ENCODE measurements at places on chromosomes 3 and 15. TPM values are rescaled to one million over a fixed set of nuclear protein-coding genes. Genes with fewer than 3 reads are reported as not detected.

SCAANT1 gene
- not detected for total RNA-seq

MST1R gene
- 18.9 TPM for total RNA-seq

CGGBP1 gene
- 46.3 TPM for total RNA-seq

PPP1R14D gene
- 0.68 TPM for total RNA-seq

ROPN1B gene
- not detected for total RNA-seq

HESX1 gene
- total RNA-seq: not detected

ADPGK gene
- 55.5 TPM for total RNA-seq

AP3B2 gene
- total RNA-seq: 1.7 TPM

ARGFX gene
- not detected for total RNA-seq

VGLL3 gene
- 0.30 TPM for total RNA-seq

DNA sequence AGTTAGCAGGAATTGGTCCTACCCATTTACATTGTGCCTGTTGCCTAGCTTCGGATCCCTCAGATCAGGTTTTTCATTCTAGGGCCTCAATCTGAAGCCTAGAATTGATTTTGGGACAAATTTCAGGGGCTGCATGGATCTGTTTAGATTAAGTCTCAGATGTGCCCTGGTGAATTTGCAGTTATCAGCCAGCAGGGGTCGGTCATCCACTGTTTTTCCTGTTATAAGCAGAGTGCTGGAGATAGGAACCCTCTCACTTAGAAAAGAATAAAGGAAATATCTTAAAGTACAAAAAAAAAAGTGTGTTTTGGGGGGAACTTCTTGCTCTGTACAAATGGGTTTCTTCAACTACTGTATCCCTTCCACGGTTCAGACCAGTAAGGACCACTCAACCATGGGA, 212.5 kb downstream of the BCHE start:
- H3K27ac ChIP-seq: no peak overlapping the region
- H3K4me3 ChIP-seq: no peak overlapping the region
- no peaks in the 10 kb centered on the region for H3K27me3 ChIP-seq
- H3K4me1 ChIP-seq: no peaks in the 10 kb centered on the region
- H3K36me3 ChIP-seq: no peaks in the 10 kb centered on the region

DNA sequence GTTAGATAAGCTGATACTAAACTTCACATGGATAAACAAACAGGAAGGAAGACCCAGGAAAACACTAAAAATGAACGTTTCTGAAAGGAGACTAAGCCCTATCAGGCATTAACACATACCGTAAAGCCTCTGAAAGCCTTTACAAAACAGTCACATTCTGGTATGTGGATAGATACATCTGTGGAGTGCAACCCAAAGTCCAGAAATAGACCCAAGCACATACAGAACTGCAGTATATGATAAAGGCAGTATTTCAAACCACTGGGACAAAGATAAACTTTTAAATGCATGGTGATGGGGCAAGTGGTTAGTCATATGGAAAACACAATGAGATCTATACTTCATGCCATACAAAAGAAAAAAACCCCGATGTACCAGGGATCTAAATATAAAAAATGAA, 26.0 kb downstream of the DCBLD2 start:
- peaks cover 8% of the 10 kb centered on the region for H3K36me3 ChIP-seq
- no peak for DNase-seq
- no peaks in the 10 kb centered on the region for H3K4me1 ChIP-seq
- H3K27ac ChIP-seq: no peak overlapping the region

GRCh38 chr15:90190606-90191343, 10.4 kb upstream of the SEMA4B start:
- DNase-seq: no peak
- peak overlapping the region; percentile 13 for H3K4me3 ChIP-seq
- peak overlapping the region; percentile 98 for H3K27ac ChIP-seq
- H3K36me3 ChIP-seq: peaks cover 14% of the 10 kb centered on the region

GRCh38 chr3:52246728-52247408, 1.3 kb downstream of the PPM1M start:
- peaks cover 11% of the 10 kb centered on the region for H3K36me3 ChIP-seq
- DNase-seq: no peak
- H3K4me1 ChIP-seq: peaks cover 50% of the 10 kb centered on the region
- no peaks in the 10 kb centered on the region for H3K27me3 ChIP-seq

DNA sequence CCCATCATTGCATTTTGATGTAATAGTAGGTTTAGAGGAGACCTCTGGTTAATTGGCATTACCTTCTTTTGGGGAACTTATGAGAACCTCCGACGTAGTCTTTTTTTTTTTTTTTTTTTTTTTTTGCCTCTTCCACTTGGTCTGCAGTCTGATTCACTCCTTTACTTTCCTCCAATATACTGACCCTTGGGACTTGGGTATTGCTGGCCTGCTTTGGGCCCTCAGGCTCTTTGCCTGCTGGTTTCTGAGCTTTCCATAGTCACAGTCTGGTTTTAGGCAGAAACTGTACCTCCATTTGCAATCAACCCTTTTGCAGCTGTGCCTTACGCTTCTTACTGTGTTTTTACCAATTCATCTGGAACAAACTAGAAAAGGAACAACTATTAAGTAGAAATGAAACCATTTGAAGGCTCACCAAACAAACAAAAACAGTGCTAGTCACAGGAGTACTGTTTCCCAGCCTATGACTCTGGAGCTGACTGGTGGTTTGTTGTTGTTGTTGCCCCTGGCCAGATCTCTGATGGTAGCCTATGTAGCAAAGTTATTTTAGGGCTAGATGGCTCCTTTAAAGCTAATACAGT, 272.8 kb downstream of the BBX start:
- no peak for DNase-seq
- H3K4me1 ChIP-seq: no peaks in the 10 kb centered on the region
- no peaks in the 10 kb centered on the region for H3K27me3 ChIP-seq
- H3K4me3 ChIP-seq: no peak overlapping the region

DNA sequence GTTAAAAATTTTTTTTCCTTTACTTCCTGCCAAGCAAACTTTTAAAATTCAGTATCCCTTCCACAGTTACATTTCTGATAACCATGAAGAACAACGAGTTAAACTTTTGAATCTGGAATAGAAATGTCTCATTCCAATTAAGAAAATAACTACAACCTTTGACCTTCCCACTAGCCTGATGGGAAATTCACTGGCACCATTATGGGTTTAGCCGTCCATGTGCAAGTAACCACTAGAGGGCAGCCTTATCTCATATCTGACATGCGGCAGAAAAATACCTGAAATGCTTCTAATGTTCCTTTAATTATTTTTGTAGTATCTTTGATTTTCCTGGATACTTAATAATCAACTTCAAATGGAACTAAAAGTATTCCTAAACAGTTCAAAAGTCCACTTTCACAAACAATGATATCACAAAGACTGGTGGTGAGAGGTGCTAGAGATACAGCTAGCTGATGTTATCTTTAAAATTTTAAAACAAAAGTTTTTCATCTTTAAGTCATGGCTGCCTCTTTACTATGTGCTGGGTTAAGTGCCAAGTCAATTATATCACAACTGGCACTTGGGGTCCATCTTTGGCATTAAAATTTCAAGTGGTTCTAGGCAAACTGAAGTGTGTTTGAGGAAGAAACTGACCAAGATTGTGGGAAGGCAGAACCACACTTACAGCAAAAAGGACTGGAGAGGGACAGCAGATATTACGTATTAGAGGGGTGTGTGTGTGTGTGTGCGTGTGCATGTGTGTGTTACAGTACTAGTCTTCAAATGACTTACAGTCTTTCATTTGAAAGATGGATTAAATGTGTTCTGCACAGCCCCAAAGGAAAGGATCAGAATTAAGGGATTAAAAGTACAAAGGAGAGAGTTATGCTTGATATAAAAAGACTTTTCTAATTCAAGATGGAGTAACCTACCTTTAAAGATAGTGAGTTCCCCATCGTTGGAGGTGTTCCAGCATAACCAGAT, 107.1 kb upstream of the ICE2 start:
- DNase-seq: no peak
- peaks cover 92% of the 10 kb centered on the region for H3K4me1 ChIP-seq
- H3K36me3 ChIP-seq: no peaks in the 10 kb centered on the region
- no peak overlapping the region for H3K4me3 ChIP-seq

GRCh38 chr3:45553469-45553974, 41.0 kb upstream of the LIMD1 start:
- no peaks in the 10 kb centered on the region for H3K27me3 ChIP-seq
- H3K27ac ChIP-seq: no peak overlapping the region
- H3K4me1 ChIP-seq: peaks cover 33% of the 10 kb centered on the region
- H3K4me3 ChIP-seq: no peak overlapping the region

GRCh38 chr3:167989066-167989465, 106.7 kb downstream of the GOLIM4 start:
- DNase-seq: no peak
- no peaks in the 10 kb centered on the region for H3K27me3 ChIP-seq
- H3K36me3 ChIP-seq: no peaks in the 10 kb centered on the region
- H3K4me1 ChIP-seq: no peaks in the 10 kb centered on the region

GRCh38 chr15:78004919-78005634, 72.4 kb downstream of the TBC1D2B start:
- no peak overlapping the region for H3K27ac ChIP-seq
- H3K4me3 ChIP-seq: no peak overlapping the region
- H3K4me1 ChIP-seq: peaks cover 29% of the 10 kb centered on the region
- no peak for DNase-seq

DNA sequence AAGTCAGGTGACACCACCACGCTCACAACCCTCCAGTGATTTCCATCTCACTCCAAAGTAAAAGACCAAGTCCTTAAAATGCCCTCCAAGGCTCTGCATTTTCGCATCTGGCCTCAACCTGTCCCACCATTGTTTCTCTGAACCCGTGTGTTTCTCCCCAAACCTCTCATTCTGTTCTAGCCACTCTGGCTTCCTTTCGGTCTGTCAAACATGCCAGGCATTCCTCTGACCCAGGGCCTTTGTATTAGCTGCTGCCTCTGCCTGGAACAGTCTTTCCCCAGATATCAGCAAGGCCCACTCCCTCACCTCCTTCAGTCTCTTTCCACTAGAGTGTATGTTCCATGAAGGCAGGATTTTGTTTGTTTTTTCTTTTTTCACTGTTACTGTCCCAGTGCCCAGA, 16.0 kb downstream of the MAP2K5 start:
- DNase-seq: no peak
- H3K27ac ChIP-seq: no peak overlapping the region
- no peaks in the 10 kb centered on the region for H3K4me1 ChIP-seq
- no peaks in the 10 kb centered on the region for H3K27me3 ChIP-seq

DNA sequence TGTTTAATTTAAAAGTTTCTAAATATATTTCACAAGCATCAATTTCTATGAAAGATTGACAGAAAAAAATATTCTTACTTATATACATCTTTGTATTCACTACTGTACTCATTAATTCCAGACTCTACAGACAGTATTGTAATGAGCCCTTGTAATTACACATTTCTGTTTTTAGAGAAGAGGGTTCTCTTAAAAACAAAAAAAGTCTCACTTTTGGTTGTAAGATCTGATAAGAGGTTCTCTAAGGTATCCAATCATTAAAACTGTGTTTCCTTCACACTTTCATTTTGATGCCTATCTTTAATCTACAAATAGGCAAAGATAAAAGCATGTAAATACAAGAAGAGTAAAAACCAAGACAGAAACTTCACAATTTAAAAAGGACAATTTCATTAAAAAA, 75.6 kb downstream of the FBXL22 start:
- H3K4me1 ChIP-seq: no peaks in the 10 kb centered on the region
- H3K36me3 ChIP-seq: peaks cover 8% of the 10 kb centered on the region
- H3K27me3 ChIP-seq: no peaks in the 10 kb centered on the region
- DNase-seq: no peak
- H3K27ac ChIP-seq: no peak overlapping the region
- no peak overlapping the region for H3K4me3 ChIP-seq

DNA sequence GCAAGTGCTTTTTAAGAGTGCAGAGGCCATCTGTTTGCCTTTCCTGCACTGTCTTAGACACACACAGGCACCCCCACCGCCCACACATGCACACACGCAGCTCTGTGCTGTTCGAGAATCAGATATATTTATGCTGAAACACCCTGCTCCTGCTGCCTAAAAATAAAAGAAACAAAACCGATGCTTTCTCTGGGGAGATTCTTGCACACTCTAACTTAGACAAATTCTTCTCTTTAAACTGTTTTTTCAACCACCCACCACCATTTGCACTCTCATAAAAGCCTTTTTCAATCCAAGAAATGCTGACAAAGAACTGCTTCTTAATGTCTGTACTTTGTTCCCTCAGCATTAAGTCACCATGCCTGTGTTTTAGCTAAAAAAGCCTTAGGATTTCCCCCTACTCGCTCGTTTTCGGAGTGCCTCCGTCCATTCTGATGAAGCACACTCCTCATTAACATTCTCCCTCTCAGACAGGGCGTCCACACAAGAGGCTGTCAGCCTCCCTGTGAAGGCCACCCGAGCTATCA, 26.2 kb downstream of the SLC12A8 start:
- no peaks in the 10 kb centered on the region for H3K27me3 ChIP-seq
- H3K36me3 ChIP-seq: no peaks in the 10 kb centered on the region
- no peak overlapping the region for H3K4me3 ChIP-seq
- H3K4me1 ChIP-seq: peaks cover 24% of the 10 kb centered on the region

DNA sequence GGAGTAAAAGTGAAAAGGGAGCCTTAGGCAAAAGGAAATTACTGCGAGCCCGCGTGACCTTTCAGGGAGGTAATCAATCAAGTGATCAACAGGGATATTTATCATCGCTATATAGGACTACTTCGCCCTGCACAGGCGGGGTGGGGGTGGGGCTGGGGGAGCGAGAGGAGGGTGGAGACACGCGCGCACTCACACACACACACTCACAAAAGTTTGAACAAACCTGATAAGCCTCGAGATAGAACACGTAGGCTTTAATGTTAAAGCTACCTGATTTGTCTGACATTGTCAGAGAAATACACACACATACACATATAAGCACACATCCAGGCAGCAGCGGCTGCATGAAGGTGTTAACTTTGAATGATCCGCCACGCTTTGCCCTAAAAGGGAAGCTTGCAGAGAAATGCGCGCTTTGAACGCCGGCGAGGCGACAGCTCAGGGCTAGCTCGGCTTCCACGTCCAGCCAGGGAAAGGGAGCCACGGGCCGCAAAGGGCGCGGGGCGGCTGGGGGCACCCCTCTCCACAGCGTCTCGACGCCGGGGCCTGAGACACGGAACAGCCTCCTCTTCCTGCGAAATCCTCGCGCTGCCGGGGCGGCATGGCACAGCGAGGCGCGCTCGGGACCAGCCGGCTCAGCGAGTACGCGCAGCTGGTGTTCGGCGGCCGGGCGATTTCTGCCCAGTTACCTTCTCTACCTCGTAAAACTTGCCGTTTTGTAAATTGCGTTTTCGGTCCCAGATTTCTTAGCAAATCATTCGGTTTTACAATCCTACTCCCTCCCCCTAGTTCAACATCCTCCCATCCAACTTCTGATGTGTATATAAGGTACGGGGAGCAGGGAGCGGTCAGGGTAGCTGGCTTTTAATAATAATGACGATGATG, 4.8 kb upstream of the MECOM start:
- peak overlapping the region; percentile 69 for H3K27ac ChIP-seq
- peaks cover 43% of the 10 kb centered on the region for H3K4me1 ChIP-seq
- peaks cover 91% of the 10 kb centered on the region for H3K27me3 ChIP-seq
- no peaks in the 10 kb centered on the region for H3K36me3 ChIP-seq
- DNase-seq: no peak

DNA sequence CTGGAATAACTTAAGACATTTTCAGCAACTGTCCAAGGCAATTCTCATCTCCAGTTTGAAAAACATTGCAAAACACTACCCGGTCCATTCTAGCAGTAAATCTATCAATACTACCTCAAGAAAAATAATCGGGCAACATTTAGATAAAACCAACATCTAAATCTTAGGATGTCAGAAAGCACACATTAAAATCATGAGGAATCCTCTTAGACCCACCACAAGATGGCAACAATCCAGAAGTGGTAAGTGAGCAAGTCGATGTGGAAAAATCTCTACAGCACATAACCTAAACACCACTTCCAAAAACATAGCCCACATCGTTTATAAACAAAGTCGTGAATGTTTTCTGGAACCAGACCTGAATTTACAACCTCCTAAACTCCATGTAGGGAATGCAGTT, 5.7 kb downstream of the PLCH1 start:
- peaks cover 33% of the 10 kb centered on the region for H3K27me3 ChIP-seq
- H3K27ac ChIP-seq: no peak overlapping the region
- no peak overlapping the region for H3K4me3 ChIP-seq
- no peak for DNase-seq
- H3K4me1 ChIP-seq: peaks cover 12% of the 10 kb centered on the region
- H3K36me3 ChIP-seq: no peaks in the 10 kb centered on the region
